Stimulated activated CD8-positive, alpha-beta memory T cell treated with anti-CD3 and anti-CD28 coated beads, Interleukin-7, amount 100 ng/mL, for 1 hour (primary cell): ENCODE measurements at places on chromosomes 6 and 20.

- DNase-seq: no peak
These were observed 37.6 kb downstream of the TTLL9 start for GRCh38 chr20:31908016-31908415.

DNA sequence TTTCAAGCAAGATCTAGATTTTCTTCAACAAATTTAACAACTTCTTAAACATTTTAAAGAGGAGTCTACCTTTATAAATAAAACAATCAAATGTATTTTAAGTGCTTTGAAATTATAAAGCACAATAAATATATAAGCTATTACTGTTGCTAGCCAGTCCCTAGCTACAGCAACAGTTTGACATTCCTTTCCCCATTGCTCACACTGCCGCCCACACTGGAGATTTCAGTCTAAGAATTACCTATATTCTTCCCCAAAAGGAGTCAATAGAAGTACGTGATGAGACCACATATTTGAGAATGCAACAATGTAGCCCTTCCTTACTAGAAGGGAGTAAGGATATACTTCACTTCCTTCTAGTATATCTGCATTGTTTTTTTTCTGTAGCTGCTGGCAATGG lies 65.3 kb upstream of the RNF146 start:
- DNase-seq: no peak

DNA sequence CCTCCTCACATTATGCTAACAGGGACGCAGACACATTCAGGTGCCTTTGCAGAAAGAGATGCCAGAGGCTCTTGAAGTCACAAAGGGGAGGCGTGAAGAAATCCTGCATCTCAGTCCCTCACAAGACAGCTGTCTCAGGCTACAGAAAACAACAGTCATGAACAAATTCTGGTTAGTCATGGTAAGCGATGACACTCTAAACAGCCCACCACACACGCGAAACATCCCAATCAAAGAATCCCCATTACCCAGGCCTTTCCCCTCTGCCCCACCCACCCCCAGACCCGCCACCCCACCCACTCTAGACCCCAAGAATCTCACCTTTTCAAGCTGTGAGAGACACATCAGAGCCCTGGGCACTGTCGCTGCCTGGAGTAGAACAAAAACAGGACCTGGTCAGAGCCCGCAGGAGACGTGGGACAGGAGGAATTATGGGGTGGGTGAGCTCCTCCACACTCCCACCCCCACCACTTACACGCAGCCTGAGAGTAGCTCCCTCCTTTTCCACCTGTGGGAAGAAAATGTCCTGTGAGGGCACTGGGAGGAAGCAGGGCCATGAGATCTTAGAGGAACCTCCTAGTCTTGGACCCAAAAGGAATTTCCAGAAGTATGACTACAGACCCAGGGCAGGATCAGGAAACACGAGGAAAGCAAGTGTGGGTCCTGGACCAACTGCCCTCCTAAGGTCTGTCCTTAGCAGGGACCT lies 2.7 kb downstream of the HLA-B start:
- DNase-seq: no peak

- no peak for DNase-seq
These were observed 113.1 kb downstream of the TRIM27 start for GRCh38 chr6:28810659-28811053.

GRCh38 chr6:104365451-104366234 lies 494.1 kb downstream of the HACE1 start:
- DNase-seq: no peak

GRCh38 chr6:106510090-106510970 lies 119.0 kb downstream of the RTN4IP1 start:
- no peak for DNase-seq

DNA sequence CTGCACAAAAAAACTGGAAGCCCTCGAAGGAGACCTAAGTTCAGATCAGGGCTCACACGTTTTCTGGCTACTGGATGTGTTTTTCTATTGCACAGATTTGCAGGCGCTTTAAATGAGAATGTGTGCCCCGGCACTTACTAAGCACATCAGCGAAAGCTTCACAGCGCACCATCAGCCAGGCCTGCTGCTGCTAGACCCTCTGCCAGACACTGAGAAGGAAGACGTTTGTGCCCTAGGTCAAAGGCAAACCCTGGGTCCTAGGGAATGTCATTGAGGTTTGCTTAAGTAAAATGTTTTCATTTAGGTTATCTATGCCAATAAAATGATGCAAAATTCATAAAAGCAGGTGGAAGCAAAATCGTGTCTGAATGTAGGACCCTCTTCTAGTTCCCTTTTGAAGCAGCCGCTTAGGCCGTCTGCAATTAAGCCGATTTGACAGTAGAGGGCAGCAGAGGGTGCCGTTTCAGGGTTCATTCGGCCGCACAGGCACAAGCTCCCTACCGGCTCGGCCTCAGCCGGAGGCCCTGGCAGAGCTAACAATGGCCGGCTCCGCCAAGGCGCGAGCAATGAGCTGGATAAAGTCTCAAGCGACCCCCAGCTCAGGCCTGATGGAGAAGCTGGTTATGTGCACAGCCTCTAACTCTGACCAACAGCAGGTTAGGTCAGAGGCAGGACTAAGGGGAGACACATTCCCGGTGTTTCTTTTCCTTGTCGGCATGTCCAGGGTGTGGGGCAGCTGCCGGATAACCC lies 107.2 kb upstream of the FOXA2 start:
- DNase-seq: no peak

DNA sequence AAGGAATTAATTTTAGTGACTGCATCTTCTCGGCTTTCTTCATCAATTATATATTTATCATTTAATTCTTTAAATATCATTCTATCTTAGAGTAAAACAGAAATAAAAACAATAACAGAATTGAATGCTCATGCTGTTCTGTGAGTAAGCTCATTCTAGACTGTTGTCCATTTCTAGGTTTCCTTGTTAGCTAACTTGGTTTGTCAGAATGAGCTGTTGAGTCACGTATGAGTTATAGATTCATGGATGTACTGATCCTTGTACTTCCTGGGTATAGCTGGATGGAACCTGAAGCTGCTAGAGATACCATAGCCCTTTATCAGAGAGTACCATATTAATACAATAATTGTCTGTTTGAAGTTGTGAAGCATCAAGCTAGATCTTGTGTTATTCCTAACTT lies 515.3 kb downstream of the TENT5A start:
- DNase-seq: no peak

DNA sequence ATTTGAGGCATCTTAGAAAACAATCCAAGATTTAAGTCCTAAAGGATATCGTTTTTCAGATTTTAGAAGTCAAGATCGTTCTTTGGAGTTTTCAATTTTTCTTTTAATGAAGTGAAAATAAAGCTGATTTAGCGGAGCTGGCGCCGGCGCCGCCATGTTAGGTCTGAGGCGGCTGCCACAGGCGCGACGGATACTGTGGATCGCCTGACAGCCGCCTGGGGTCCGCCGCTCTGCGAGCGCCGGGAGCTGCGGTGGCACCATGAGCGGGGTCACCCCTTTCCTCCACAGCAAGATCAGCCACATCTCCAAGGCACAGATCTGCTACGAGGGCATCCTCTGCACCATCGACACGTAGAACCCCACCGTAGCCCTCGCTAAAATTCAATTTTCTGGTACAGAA lies 247.2 kb downstream of the GJA1 start:
- DNase-seq: no peak

- no peak for DNase-seq
These were observed 120.8 kb downstream of the OR2B2 start for GRCh38 chr6:27791182-27791943.

DNA sequence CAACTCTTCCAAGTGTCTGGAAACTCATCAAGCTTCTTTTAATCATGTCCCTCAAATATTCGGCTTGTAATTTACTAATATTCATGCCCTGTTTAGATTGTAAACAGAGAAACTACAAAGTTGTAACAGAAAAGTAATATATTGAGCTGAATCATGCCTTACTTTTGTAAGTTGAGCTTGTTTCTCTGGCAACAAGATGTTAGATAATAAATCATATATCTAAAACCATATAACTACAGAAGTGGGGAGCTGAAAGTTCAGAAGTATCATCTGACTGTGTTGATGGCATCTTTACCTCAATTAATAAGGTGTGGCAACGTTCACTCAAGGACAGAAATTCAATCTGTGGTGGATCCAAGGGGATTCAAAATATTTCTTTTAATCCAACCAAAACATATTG lies 263.9 kb downstream of the PLCB1 start:
- no peak for DNase-seq

GRCh38 chr6:134634966-134635365 lies 314.9 kb downstream of the ALDH8A1 start:
- no peak for DNase-seq

DNA sequence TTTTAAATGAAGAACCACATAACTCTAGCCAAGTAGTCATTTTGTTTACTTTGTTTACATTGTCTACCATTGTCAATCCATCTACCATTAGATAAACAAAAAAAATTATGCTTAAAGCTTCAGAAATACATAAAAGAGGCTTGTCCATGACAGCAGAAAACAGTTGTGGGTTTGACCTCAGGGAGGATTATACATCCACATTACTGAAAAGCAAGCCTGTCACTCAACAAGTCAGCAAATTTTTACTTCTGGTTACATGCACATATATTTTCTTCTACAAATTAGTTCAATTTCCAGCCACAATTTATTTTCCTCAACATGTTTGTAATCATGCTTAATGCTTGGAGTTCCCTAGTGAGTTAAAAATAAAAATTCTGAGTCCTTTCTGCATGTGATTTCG lies 713.3 kb downstream of the COL12A1 start:
- DNase-seq: no peak

- DNase-seq: no peak
These were observed 29.4 kb downstream of the PNLDC1 start for GRCh38 chr6:159829526-159829925.

GRCh38 chr6:142551274-142551811 lies 249.5 kb downstream of the ADGRG6 start:
- no peak for DNase-seq

DNA sequence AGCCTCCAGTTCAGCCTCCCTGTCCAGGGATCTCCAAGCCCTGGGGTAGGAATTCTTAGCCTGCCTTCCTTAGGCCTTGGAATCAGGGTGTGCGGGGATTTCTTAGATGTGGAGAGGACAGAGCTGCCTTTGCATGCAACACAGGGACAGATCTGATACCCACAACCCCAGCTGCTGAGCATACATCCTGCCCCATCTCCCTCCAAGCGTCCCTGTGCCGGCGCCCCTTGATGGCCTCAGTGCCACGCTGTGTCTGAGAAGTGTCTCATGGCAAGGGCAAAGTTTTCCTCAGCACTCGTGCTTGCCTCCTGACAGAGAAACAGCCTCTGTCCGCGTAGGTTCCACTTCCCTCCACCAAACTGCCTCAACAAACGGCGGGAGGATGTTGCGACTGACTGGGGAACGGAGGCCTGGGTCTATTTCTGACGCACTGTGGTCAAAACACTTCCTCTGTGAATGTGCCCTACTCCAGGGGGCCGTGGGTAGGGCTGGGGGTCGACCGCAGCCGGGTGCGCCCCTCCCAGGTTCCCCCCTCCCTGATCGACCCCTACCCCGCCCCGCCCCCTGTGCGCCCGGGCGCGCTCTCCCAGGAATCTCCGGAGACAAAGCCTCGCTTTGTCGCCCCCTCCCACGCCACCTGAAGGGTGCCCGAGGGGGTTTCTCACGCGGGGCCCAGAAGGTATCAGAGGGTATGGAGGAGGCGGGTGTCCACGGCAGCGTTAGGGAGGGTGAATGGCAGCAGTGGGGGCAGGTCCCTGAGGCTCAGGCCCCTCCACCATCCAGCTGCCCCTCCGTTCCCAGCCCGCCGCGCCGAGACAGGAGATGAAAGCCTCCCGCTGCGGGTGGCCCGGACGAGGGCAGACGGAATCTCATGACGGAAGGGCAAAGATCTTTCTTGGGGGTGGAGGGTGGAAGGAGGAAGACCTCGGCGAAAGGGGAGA lies 806 bp downstream of the MICAL1 start:
- peak; percentile 35 for DNase-seq

DNA sequence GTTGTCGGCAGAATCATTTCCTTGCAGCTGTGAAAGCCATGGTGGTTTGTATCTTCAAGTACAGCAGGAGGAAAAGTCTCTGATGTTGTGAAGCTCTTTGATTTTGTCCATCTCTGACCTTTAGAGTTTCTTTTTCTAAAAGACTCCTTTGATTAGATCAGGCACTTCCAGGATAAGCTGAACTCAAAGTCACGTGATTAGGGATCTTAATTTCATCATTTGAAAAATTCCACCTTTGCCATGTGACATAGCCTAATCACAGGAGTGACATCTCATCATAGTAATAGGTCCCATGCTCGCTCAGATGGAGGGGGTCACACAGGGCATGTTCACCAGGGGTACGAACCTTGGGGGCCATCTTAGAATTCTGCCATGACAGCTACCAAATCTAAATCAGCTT lies 441.5 kb upstream of the CDH4 start:
- no peak for DNase-seq

GRCh38 chr6:8549074-8549790 lies 113.9 kb upstream of the SLC35B3 start:
- no peak for DNase-seq

GRCh38 chr20:7689151-7689550 lies 251.1 kb downstream of the HAO1 start:
- no peak for DNase-seq

GRCh38 chr20:54344832-54345231 lies 130.6 kb upstream of the DOK5 start:
- no peak for DNase-seq

- no peak for DNase-seq
These were observed 37.3 kb upstream of the BTN3A2 start for GRCh38 chr6:26327450-26328264.

- no peak for DNase-seq
These were observed 1.9 kb upstream of the TBX18 start for GRCh38 chr6:84766118-84766798.

DNA sequence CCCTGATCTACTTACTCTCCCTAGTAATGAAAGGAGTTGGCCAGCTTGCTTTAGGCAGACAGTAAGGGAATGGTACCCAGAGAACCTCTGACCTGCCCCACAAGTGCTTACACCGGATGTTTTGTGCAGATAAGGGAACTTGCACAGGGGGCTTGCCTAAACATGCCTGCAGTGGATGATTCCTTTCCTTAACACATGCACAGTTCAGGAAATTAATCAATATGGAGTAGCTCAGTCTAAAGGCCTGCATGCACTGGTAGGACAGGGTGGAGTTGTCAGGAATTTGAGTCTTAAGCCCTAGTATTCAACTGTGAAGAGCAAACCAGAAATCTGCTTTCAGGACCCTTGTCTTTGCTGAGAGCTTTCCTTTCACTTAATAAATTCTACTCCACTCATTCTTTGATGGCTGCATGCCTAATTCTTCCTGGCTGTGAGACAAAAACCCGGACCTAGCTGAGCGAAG lies 3.9 kb upstream of the TRIM38 start:
- no peak for DNase-seq

GRCh38 chr6:14734416-14735340 lies 511.2 kb upstream of the JARID2 start:
- no peak for DNase-seq

- DNase-seq: no peak
These were observed 28.5 kb upstream of the SNRPB2 start for GRCh38 chr20:16701296-16701695.

- no peak for DNase-seq
These were observed 7.0 kb downstream of the PPIL1 start for GRCh38 chr6:36867471-36868224.

- no peak for DNase-seq
These were observed 19.4 kb upstream of the OVOL2 start for GRCh38 chr20:18077157-18077556.
